ENCODE measurements at places on chromosomes 5 and 9.

DNA sequence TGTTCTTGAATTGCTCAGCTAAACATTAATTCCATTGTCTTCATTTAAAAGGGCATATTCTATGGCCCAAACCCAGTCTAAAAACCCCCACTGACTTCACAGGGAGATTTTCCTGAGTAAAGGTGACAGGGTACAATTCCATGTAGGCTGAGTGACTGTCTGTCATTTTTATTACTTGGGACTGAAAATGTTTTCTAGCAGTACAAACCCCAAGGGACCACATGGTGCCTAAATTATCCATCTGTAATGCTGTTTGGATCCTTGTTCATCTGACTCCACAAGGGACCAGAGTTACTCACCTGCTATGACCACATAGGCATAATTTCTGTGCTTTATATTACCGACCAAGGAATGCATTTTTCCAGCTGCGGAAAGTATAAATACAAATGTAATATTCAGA, 349.1 kb downstream of the ZNF608 start:
- no peak for DNase-seq

- no peak for DNase-seq
Observed at GRCh38 chr5:154228696-154229095, 38.2 kb downstream of the GALNT10 start.

DNA sequence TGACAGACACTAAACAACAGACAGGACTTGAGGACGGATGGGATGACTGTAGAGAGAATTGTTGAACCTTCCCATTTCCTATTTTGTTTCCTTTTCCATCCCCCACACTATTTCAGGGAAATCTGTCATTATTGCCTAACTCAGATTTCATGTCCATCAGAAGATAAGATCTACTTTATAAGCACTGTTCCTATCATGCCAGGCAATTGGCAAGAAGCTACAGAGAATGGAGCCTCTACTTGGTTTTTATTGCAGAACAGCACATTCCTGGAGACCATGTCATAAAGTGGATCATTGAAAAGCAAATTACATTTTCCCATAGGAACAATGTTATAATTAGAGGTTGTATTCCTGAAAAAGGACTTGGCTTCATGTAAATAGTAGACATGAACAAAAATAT, 173.7 kb upstream of the KIF2A start:
- DNase-seq = no peak

DNA sequence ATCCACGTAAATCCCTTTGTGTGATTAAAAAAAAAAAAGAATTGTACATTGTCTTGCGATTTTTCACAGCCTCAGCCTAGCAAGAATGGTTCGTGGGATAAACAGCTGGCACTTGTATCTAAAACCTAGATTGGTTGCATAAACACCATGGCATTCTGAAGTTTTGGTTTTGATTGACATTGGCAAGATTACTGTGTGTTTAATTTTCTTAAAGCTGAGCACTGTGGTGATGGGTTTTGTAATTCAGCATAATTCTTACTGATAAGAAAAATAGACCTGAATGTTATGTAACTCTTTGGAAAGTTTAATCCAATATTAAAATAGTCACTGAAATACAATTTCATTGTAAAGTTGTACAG, 23.4 kb upstream of the ANKRD18A start:
- no peak for DNase-seq

DNA sequence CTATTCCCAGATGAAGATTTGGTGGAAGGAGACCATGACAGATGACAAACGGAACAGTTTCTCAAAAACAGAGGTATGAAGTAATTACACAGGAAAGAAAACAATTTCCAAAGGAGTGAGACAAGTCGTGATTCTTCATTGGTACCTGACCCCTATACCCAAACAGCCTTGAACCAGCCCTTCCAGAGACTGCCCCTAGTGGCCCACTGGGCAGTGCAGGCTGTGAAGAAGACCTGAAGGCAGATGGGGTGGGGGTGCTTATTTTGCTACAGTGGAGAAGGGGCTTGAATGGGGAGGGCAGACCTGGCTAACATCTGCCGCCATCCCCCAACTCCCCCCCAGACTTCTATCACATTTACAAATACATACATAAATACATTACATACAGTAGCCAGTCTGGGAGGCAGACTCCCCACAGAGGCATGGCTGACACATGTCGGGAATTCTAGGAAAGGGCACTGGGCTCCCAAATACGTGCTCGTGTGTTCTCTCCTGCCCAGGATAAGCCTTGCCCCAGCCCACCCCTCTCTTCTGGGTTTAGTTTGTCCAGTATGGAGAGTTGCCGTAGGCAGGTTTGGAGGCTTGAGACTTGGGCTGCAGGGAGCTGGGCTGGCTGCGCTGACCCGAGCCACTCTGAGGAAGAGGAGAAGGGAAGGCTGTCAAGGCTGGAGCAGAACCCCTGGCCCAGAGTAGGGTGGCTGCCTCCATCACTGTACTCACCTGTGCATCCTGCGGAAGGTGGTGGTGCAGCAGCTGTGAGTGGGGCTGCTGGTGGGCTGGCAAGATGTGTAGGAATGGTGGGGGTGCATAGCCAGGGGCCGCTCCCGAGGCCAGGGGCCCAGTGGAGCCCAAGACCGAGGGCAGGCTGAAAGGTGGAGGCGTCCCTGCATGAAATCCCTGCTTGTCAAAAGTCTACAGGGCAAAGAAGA, 105.3 kb downstream of the UBE2R2 start:
- no peak for DNase-seq

All from epithelial cell of proximal tubule (primary cell).